ENCODE measurements at places on chromosomes 5 and 9.
A peak's percentile ranks its signal among the peaks of the same experiment; 100 is the strongest.

- no peak overlapping the region for H3K27ac ChIP-seq
- no peak overlapping the region for H3K4me3 ChIP-seq
- no peaks in the 10 kb centered on the region for H3K36me3 ChIP-seq
- no peaks in the 10 kb centered on the region for H3K27me3 ChIP-seq
Observed at GRCh38 chr5:171707442-171707792, 78.2 kb upstream of the SMIM23 start.

DNA sequence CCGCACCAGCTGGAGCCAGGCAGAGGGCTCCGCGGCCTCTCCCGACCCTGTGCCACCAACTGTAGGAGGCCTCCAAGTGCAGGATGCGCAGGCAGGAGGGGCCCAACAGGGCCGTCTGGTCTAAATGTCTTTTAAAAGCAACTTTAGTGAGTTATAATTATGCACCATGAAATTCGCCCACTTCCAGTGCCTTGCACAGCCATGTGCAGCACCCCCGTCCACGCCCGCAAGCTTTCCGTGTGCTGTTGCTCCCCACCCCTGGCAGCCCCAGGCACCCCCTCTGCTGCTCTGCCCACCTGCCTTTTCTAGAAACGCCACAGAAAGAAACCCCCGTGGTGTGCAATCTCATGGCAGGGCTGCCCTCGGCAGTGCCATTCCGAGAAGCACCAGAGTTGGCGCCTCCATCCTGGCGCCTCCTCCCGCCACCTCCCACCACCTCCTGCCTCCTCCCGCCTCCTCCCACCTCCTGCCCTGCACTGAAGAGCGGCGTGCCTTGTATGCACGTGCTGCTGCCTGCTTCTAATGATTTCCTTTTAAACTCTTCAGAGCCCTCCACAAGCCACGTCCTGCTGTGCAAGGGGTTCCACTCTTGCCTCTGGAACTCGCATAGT, 7.5 kb upstream of the SLC6A18 start:
- H3K4me1 ChIP-seq = no peaks in the 10 kb centered on the region
- no peak overlapping the region for H3K27ac ChIP-seq
- no peak overlapping the region for H3K4me3 ChIP-seq
- DNase-seq = peak; percentile 33
- no peaks in the 10 kb centered on the region for H3K36me3 ChIP-seq

DNA sequence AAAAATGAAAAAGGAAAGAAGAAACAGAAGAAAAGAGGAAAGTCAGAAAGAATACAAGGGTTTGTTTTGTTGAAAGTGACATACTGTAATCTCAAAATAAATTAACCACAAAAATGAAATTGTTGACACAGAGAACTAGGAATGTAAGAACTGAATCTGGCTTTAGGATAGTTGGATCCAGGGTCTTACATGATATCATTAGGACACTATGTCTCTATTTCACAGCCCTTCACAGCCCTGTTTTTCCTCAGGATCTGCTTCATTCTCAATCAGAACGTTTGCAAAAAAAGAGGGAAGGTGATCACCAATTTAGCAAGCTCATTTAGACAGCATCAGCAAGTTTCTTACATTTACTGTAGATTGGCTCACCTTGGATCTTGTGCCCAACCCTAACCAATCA, 188.5 kb upstream of the NREP start:
- no peaks in the 10 kb centered on the region for H3K27me3 ChIP-seq
- no peak for DNase-seq
- no peak overlapping the region for H3K27ac ChIP-seq
- H3K4me3 ChIP-seq = no peak overlapping the region

DNA sequence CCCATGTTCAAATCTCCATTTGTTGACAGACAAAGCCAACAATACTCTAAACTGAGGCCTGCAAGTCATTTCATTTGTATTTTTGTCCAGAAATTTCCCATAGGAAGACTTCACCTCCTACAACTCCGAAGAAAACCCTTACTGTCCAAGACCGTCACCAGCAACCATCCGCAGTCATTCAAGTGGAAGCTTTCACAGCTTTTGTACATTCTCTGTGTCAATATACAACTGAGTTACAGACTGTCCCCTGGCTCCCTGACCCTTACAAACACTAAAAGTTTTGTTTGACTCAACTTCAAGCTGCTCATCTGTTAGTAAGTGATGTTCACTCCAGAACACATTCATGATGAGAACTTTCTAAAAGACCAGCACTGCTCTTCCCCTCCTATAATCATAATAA, 210.1 kb downstream of the DEPDC1B start:
- DNase-seq = no peak
- no peak overlapping the region for H3K4me3 ChIP-seq
- no peak overlapping the region for H3K27ac ChIP-seq
- H3K36me3 ChIP-seq = no peaks in the 10 kb centered on the region
- H3K27me3 ChIP-seq = no peaks in the 10 kb centered on the region

DNA sequence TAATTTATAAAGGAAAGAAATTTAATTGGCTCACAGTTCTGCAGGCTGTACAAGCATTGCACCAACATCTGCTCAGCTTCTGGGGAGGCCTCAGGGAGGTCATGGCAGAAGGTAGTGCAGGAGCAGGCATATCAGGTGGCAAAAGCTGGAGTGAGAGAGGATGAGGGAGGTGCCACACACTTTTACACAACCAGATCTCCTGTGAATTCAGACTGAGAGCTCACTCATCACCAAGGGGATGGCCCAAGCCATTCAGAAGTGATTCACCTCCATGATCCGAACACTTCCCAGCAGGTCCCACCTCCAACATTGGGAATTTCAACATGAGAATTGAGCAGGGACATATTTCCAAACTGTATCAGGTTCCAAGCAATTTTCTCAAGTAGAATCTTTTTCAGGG, 84.7 kb upstream of the BRINP1 start:
- no peaks in the 10 kb centered on the region for H3K36me3 ChIP-seq
- no peaks in the 10 kb centered on the region for H3K27me3 ChIP-seq
- no peak overlapping the region for H3K4me3 ChIP-seq
- H3K27ac ChIP-seq = no peak overlapping the region

GRCh38 chr5:130937046-130937445, 228.0 kb downstream of the HINT1 start:
- no peaks in the 10 kb centered on the region for H3K36me3 ChIP-seq
- H3K27ac ChIP-seq = no peak overlapping the region
- H3K4me1 ChIP-seq = no peaks in the 10 kb centered on the region
- peak; percentile 27 for DNase-seq

DNA sequence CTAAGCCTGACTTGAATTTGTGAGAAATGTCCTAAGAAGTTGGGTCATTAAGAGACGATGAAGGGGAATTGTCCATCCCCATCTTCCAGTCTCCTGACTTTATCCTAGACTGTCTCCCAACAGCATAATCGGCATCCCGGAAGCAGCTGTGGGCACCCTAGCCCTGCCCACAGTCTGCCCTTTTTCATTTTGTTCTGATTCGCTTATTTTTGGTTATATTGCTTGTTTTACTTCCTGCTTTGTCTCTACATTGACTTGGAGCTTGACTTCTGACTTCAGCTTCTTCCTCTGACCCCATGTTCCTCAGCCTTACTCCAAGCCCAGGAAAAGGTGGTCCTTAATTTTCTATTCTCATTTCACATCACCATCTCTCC, 41.8 kb downstream of the UGCG start:
- no peaks in the 10 kb centered on the region for H3K36me3 ChIP-seq
- no peak overlapping the region for H3K4me3 ChIP-seq
- no peaks in the 10 kb centered on the region for H3K27me3 ChIP-seq
- no peak for DNase-seq
- no peaks in the 10 kb centered on the region for H3K4me1 ChIP-seq

- H3K27ac ChIP-seq = no peak overlapping the region
- no peaks in the 10 kb centered on the region for H3K4me1 ChIP-seq
- DNase-seq = no peak
- H3K36me3 ChIP-seq = no peaks in the 10 kb centered on the region
- no peaks in the 10 kb centered on the region for H3K27me3 ChIP-seq
- no peak overlapping the region for H3K4me3 ChIP-seq
Observed at GRCh38 chr5:17991775-17992174, 357.5 kb downstream of the TAF11L14 start.

GRCh38 chr5:5340206-5340729, 82.2 kb upstream of the ICE1 start:
- no peaks in the 10 kb centered on the region for H3K27me3 ChIP-seq
- DNase-seq = peak; percentile 97
- H3K27ac ChIP-seq = peak overlapping the region; percentile 24
- H3K36me3 ChIP-seq = no peaks in the 10 kb centered on the region

GRCh38 chr9:89929315-89929672, 324.5 kb downstream of the GADD45G start:
- no peaks in the 10 kb centered on the region for H3K36me3 ChIP-seq
- no peak for DNase-seq
- no peaks in the 10 kb centered on the region for H3K4me1 ChIP-seq
- H3K4me3 ChIP-seq = no peak overlapping the region
- no peak overlapping the region for H3K27ac ChIP-seq

DNA sequence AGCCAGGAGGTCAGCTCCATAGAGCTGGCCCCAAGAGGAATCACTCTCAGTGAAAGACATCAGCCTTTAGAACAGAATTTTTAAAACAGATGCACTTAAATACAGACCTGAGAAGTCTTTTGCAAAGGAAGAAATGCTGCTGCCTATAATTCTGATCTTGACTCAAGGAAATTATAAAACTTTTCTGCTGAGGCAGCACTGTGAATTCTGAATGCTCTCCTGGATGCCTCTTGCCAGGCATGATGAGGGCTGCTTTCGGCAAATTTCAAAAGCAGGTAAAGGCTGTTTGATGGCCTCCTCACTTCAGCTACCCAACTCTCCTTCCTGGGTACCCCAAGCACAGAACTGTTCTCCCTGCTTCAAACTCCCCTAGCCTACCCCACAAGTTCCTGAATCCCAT, 174.8 kb downstream of the CDK5RAP2 start:
- no peaks in the 10 kb centered on the region for H3K27me3 ChIP-seq
- no peak for DNase-seq
- no peak overlapping the region for H3K4me3 ChIP-seq
- H3K4me1 ChIP-seq = no peaks in the 10 kb centered on the region

GRCh38 chr5:180521101-180521500, 26.9 kb downstream of the CNOT6 start:
- no peak overlapping the region for H3K27ac ChIP-seq
- peaks cover 17% of the 10 kb centered on the region for H3K4me1 ChIP-seq
- DNase-seq = no peak

GRCh38 chr5:168947212-168947868, 353.6 kb downstream of the SLIT3 start:
- H3K4me3 ChIP-seq = no peak overlapping the region
- no peaks in the 10 kb centered on the region for H3K27me3 ChIP-seq
- peaks cover 6% of the 10 kb centered on the region for H3K4me1 ChIP-seq
- DNase-seq = peak; percentile 81
- H3K36me3 ChIP-seq = no peaks in the 10 kb centered on the region

- H3K36me3 ChIP-seq = no peaks in the 10 kb centered on the region
- H3K4me3 ChIP-seq = no peak overlapping the region
- no peaks in the 10 kb centered on the region for H3K27me3 ChIP-seq
- DNase-seq = no peak
- H3K4me1 ChIP-seq = no peaks in the 10 kb centered on the region
- no peak overlapping the region for H3K27ac ChIP-seq
Observed at GRCh38 chr9:79880626-79881025, 308.9 kb downstream of the TLE4 start.

- H3K36me3 ChIP-seq = no peaks in the 10 kb centered on the region
- H3K4me1 ChIP-seq = no peaks in the 10 kb centered on the region
- no peak overlapping the region for H3K27ac ChIP-seq
- no peaks in the 10 kb centered on the region for H3K27me3 ChIP-seq
Observed at GRCh38 chr9:20396509-20396908, 225.8 kb downstream of the MLLT3 start.

DNA sequence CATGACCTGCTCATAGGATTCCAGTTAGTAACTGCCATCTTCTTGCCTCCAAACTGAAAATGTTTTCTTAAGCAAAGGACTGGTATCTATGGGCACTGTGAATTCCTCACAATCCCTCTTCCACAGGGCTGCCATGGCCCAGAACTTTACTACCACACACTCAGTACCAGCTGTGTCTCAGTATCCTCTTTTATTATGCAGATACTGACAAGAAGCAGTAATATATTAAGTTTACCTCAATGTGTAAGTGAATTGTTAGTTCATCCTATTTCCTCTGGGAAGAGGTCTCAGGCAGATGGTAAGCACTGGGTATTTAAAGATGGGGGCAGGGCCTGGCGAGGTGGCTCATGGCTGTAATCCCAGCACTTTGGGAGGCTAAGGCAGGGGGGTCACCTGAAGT, 320.8 kb upstream of the RFX3 start:
- no peaks in the 10 kb centered on the region for H3K36me3 ChIP-seq
- no peak overlapping the region for H3K4me3 ChIP-seq
- H3K4me1 ChIP-seq = peaks cover 2% of the 10 kb centered on the region
- no peaks in the 10 kb centered on the region for H3K27me3 ChIP-seq

DNA sequence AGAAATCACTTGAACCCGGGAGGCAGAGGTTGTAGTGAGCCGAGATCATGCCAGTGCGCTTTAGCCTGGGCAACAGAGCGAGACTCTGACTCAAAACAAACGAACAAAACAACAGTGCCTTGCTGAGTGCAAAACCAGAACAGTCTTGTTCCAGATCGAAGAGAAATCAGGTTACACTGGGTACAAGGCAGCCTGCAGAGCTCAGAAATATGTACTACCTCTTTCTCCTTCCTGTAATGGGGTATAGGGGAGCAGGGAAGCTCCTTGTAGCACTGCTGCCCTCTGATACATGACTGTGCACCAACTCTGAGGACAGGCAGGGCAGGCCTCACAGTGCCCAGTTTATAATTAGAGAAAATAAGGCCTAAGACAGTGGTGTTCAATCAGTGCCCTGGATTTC, 24.7 kb downstream of the TBC1D2 start:
- DNase-seq = no peak
- no peaks in the 10 kb centered on the region for H3K27me3 ChIP-seq
- H3K4me3 ChIP-seq = no peak overlapping the region
- H3K27ac ChIP-seq = no peak overlapping the region
- peaks cover 11% of the 10 kb centered on the region for H3K36me3 ChIP-seq
- H3K4me1 ChIP-seq = no peaks in the 10 kb centered on the region

DNA sequence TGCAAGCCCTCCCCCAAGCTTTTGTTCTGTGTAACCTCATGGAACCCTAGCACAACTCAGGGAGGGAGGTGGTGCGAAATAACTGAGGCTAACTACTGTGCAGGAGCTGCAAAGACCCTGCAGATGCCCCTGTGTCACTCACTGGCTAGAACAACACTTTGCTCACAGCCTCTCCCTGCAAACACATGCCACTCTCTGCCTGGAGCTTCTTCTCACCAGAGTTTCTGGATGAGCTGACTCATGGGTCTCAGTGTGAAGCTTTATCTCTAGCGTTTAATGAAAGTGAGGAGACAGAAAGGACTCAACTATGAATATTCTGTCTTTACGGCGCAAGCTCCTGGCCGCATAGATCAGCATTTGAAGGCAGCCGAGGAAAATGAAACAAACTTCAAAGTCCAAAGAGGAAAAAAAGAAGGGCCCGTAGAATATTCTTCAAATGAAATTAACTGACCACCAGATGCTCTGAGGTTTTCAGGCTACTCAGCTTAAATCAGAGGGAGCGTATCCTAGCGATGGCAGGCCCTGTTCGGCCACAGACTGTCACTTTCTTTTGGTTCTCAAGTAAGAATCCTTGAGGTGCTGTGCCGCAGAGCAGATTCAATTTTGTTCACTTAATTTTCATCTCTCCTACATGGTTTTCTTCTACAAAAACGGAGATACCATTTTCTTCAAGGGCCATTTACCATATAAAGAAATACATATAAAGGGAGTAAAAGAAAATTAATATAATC, 77.7 kb upstream of the TAS2R1 start:
- DNase-seq = peak; percentile 74
- no peaks in the 10 kb centered on the region for H3K36me3 ChIP-seq
- peaks cover 2% of the 10 kb centered on the region for H3K4me1 ChIP-seq

All from mesendoderm (in vitro differentiated cells).